NCI-H345 (cell line): ENCODE measurements at places on chromosomes 1 and 21.

DNA sequence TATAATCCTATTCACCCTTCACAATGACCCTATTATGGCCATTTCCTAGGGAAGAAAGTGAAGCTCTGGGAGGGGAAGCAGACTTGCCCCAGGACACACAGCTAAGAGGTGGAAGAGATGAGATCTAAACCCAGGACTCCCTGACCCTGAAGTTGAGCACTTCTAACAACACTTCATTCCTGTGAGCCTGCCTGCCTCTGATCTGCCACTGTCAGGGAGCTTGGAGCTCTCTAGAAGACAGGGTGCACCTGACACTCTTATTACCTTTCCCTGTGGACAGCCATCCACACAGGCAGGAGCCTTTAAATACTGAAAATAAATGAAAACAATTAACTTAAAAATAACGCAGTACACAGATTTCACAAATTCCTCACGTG is 599 bp downstream of the MKNK1 start:
- DNase-seq, result peak; percentile 33

GRCh38 chr1:116987256-116987555 is 14.4 kb upstream of the CD101 start:
- no peak for DNase-seq

- DNase-seq, result no peak
These were observed 1.0 kb upstream of the SYNJ1 start for GRCh38 chr21:32728848-32729247.

- DNase-seq, result no peak
These were observed 118.3 kb downstream of the DHRS3 start for GRCh38 chr1:12499539-12500240.

- no peak for DNase-seq
These were observed 13.6 kb downstream of the EVA1C start for GRCh38 chr21:32426066-32426465.

GRCh38 chr1:151131701-151132334 is 14.6 kb downstream of the SEMA6C start:
- no peak for DNase-seq

DNA sequence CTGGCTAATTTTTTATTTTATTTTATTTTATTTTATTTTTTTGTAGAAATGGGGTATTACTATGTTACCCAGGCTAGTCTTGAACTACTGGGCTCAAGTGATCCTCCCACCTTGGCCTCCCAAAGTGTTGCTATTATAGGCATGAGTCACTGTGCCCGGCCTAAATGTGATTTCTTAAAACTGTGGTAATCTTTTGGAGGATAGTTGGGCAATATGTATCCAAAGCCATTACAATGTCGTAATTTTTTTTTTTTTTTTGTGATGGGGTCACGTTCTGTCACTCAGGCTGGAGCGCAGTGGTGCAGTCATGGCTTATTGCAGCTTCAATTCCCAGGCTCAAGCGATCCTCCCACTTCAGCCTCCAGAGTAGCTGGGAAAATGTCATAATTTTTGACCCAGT is 14.2 kb downstream of the ETV3L start:
- no peak for DNase-seq

GRCh38 chr1:170460001-170460400 is 72.0 kb upstream of the GORAB start:
- DNase-seq, result no peak

GRCh38 chr1:46410156-46411009 is 16.3 kb downstream of the FAAH start:
- DNase-seq, result no peak

DNA sequence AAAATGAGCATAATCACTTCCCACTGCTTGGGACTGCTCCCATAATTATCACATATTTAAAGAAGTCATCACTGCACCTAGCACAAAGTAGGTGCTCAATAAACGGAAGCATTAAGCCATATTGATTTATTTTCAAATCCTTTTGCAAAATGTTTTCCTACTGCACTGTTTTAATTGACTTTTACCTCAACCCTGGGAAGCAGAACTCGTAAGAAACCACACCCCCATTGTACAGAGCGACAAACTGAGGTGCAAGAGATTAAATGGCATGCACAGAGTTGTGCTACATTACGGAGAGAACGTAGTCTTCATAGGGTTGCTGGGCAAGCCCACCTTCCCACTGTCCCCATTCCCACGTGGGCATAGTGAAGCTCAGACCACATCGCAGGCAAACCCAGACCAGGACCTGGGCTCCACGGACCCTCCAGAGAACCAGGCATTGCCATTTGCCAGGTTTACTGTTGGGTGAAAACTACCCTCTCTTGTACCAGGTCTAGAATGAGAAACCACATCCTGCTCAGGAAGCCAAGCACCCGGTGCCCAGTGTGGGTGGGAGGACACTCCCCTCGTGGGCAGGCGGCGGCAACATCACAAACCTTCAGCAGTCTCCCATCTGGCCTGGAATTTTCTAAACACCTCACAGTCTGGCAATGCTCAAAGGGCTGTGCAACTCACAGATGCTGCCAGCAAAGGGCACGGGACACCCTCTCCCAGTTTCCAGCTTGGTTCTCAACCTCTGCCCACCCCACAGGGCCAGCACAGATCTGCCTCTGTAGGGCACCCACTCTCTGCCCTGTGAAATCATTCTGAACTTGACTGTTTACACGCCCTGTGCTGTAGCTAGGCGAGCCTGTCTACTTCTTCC is 8.2 kb downstream of the IFFO2 start:
- DNase-seq, result no peak

GRCh38 chr1:83978056-83978455 is 20.9 kb downstream of the TTLL7 start:
- peak; percentile 24 for DNase-seq

GRCh38 chr1:3308053-3308452 is 146.4 kb upstream of the ARHGEF16 start:
- no peak for DNase-seq
